ENCODE measurements at places on chromosomes 12 and 14.
A peak's percentile ranks its signal among the peaks of the same experiment; 100 is the strongest.

DNA sequence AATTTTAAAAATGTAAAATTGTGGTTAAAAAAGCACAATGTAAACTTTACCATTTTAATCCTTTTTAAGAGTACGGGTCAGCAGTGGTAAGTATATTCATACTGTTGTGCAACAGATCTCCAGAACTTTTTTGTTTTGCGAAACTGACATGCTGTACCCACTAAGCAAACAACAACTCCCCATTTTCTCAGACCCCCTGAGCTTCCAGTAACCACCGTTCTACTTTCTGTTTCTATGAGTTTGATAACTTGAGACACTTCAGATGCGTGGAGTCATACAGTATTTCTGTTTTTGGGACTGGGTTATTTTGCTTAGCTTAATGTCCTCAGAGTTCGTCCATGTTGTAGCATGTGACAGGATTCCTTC lies 38.0 kb downstream of the CHST11 start:
- no peak for DNase-seq

DNA sequence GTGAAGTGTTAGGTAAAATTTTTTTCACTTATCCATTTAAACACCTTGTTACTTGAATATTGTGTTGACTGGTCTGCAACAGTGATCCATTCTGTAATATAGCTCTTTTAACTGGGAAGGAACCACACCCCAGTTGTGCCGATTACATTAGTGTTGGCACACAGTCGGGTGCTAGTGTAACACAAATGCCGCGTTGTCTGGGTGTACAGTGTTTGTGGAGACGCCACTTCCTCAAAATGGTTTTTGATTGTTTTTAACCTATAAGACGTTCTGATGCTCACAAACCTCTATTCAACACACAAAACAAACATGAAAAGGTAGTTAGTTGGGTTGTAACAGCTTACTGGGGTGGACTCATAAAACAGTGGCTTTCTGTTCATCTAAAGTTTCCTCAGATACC lies 48.0 kb upstream of the TRAF3 start:
- no peak for DNase-seq

DNA sequence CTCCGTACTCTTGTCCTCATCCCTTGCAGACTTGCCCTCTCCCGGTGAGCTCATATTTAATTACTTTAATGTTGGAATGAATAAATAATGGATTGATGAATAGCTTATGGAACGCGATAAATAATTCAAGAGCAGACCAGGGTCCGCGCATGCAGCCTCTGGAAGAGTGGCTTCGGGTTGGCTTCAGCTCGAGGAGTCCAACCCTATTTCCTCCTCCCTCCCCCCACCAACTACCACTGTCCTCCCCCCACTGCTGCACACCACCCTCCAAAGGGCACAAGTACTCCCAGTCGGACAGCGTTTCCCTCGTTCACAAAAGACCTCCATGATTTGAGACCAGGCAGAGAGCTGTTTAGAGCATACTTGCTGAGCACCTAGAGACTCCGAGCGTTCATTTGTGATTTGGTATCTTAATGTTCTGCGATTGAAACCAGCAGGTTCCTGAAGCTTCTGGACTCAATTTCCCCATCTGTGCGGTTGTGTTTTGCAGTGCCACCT lies 647 bp upstream of the SIX1 start:
- DNase-seq, result no peak

DNA sequence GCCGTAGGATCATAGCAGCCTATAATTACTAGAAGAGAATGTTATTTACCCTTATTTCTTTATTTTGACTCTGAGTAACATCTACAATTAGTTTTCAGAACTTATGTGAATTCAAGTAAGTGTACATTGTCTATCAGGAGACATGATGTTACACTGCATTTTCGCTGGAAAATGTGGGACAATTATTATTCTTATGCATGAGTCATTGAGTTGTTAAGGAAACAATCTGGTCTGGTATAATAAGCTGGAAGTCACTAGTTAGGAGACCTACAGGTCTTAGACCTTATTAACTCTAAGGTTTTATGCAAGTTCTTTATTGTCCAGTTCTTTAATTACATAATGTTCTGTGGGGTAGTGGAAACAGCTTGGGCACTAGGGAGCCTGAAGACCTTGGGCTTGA lies 5.8 kb downstream of the KTN1 start:
- DNase-seq, result no peak

DNA sequence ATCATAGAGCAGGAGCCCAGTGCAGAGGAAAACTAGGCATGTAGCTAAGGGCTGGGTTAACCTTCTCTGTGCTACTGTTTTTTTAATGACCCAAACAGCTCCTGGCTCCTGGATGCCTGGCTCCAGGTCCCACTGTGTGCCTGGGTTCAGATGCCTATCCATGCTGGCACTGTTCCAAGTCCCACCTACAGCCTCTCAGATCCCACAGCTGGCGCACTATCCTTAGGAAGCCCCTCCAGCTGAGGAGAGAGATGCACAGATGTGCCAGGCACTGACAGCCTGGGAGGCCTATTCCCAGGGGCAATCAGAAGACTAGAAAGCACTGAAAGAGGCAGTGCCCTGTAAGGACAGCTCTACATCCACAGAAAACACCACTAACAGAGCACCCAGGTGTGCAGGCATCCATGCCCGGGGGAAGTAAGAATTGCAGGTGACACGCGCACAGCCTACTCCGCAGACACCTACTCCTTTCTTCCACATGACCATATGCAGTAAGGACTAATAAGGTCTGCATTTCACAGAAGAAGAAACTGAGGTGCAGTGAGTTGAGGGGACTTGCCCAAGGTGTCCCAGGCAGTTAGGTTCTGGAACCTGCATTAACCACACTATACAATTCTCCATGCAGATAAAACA lies 51.2 kb downstream of the PITPNM2 start:
- no peak for DNase-seq

DNA sequence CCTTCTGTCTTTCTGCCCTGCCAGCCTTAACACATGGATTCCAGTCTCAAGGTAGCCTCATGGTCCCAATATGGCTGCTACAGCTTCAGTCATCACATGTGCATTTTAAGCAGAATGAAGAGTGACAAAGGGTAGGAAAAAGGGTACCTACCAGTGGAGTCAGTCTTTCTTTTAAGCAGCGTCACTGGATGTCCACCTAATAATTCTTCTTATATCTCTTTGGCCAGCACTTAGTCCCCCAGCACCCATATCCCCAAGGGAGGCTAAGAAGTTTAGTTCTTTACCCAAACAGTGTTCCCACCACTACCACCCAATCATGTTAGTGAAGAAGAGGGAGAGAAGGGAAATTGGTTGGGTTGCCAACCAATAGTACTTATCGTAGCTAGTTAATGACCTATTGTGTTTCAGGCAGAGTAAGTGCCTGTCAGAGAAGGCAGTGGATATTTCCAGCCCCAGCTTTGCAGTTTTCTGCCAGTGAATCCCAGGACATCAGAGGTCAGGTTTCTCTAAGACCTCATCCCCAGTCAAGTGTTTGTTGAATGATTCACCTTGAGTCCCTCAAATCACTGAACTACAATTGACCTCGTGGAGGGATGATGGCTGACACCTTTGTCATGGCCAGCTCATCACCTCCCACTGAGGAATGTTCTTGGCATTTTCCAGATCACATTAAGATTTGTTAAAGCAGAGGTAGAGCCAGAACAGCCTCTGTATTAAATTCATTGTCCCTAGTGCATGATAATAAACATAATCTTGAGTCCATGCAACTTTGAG lies 250.9 kb upstream of the CRY1 start:
- no peak for DNase-seq

- DNase-seq, result peak; percentile 17
Measured at GRCh38 chr12:93572712-93573551, 457 bp downstream of the SOCS2 start.

DNA sequence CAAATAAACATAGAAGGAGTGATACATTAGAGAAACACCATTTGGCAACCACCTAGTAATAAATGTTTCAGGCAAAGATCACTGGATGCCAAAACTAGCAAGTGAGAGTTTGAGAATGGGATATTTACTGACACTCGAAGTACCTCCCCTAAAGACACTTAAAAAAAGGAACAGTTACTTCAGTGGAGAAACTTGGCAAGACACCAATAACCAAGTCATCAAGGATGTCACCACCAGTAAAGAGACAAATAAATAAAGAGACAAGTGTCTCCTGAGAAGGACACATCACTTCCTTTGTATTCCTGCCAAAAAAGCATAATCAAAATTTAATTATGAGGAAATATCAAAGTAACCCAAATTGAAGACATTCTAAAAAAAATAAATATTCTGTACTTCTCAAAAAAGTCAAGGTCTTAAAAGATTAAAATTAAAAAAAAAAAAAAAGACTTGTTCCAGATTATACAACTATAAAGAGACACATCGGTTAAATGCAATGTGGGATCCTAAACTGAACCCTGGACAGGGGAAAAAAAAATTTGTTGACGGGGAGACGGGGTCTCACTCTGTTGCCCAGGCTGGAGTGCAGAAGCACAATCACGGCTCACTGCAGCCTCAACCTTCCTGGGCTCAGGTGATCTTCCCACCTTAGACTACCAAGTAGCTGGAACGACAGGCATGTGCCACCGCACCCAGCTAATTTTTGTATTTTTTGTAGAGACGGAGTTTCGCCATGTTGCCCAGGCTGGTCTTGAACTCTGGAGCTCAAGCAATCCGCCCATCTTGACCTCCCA lies 26.4 kb downstream of the TM7SF3 start:
- DNase-seq, result no peak

- DNase-seq, result no peak
Measured at GRCh38 chr14:93970965-93971634, 5.3 kb downstream of the ASB2 start.

- no peak for DNase-seq
Measured at GRCh38 chr12:131511391-131511802, 199.5 kb upstream of the SFSWAP start.
